Stimulated activated effector memory CD8-positive, alpha-beta T cell treated with anti-CD3 and anti-CD28 coated beads, Interleukin-12 subunit alpha, Interleukin-12 subunit beta, amount 100 ng/mL, for 72 hours (primary cell): ENCODE measurements at places on chromosomes 4 and X.

DNA sequence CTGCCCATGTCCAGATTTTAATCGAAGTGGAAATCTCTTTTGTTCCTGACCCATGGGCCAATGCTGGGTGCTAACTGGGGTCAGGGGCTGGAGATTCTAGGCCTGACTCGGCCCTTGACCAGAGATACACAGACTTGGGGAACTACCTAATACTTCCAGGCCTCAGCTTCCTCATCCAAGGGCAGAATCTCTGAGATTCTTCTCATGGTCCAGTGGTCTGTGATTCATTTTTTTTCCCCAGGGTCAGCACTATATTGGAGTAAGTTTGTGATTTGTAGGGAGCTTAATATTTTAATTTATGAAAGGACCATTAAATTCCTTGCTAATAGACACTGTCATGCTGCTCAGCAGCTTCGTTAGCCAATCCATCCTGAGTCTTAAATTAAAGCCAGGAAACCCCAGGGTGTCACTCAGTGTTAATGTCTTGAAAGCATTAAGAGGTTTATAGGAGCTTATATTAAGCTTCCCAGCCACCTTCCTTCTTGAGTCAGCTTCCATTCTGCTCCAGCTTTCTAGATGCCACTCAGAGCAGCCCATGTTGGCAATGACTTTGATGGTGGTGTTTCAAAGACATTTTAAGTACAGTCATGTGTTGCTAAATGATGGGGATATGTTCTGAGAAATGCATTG is 27.0 kb upstream of the PROM1 start:
- DNase-seq: peak; percentile 7

- DNase-seq: no peak
These were observed 155.1 kb upstream of the PPARGC1A start for GRCh38 chr4:24044610-24045589.

GRCh38 chrX:112760697-112761096 is 79.9 kb downstream of the AMOT start:
- no peak for DNase-seq

DNA sequence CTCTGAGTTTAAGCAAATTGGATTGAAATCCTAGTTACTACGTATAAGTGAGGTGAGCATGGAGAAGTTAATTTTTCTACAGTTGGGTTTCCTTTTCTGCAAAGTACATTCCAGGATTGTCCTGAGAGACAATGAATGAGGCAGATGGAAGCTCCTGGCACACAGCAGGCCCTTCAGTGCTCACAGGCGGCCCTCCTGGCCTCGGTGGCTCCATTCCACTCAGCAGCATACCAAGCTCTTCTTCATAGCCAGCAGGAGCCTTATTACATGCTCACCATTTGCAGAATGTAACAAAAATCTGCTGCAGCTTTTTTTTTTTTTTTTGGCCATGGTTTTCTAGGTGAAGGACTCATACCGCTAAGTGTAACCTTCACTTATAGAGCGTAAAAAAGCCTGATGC is 113.2 kb upstream of the FAM9B start:
- no peak for DNase-seq

- DNase-seq: no peak
These were observed 28.8 kb downstream of the AMELX start for GRCh38 chrX:11321986-11322385.

DNA sequence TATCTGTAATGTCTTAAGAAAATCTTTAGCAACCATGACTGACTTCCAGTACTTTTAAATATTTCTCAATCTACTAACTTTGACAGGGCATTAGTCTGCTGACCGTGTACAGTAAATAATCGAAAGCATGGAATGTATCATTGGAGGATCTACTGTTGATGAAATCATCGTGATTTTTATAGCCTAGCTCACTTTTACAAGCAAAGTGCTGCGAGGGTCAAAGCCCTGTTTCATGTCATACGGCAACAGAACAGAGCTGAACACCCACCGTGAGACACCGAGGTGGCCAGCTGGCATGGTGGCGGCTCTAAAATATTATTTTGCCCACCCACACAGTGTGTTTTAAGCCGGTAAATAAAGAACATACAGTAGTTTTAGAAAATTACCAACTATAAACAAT is 679.3 kb downstream of the FAT4 start:
- DNase-seq: no peak

DNA sequence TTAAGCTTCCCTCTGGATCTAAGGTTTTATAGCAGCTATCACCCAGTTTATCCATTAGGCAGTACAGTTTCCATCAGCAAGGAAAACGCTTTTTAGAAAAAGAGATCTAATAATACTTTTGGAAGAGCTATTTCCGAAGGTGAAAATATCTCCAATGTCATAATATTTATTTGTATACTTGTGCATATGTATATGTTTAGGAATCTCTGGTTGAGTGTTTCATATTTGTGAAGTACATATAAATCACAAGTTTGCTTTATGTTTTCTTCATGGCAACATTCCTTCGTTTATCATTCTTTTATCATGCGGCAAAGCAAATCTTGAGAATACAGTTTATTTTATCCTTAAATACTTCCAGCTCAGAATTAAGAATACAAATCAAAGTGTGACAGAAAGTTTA is 6.2 kb upstream of the PCDH18 start:
- no peak for DNase-seq
